ENCODE measurements at places on chromosomes 1 and 21.

- DNase-seq, result no peak
Measured at GRCh38 chr21:35438643-35439404, 389.7 kb upstream of the RUNX1 start.

- DNase-seq, result no peak
Measured at GRCh38 chr21:16071761-16072160, 342.0 kb downstream of the USP25 start.

DNA sequence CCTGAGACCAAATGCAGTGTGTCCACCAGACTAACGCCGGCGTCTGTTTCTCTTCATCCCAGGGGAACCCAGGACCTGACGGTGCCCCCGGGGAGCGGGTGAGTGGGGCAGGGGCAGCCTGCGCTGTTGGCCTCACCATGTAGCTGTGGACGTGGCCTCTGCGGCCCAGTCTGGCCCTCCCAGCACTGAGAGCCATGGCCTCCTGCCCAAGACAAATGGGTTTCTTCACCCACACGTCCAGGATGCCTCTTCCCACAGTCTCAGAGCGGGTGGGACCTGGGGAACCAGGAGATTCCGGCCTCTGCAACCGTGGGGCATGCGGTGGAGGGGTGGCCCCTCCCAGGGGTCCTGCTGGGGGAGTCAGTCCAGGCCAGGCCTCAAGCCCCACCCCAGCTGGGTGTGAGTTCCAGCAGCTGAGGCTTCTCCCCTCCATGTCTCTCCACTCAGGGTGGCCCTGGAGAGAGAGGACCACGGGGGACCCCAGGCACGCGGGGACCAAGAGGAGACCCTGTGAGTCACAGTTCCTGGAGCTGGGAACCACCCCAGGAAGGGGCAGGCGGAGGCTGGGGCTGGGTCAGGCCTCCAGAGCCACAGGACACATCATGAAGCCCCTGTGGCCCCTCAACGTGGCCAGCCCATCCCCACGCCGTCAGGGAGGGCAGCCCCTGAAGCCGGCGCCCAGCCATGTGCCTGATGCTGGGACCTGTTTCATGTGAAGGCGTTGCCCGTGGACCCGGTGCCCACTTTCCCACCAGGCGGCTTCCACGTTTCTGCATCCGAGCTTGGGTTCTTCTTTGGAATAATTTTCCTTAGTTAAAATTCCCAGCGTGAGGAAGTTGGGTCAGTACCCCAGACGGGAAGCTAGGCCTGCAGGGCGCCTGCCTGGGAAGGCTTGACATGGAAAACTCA, 11.0 kb downstream of the COL6A1 start:
- no peak for DNase-seq

DNA sequence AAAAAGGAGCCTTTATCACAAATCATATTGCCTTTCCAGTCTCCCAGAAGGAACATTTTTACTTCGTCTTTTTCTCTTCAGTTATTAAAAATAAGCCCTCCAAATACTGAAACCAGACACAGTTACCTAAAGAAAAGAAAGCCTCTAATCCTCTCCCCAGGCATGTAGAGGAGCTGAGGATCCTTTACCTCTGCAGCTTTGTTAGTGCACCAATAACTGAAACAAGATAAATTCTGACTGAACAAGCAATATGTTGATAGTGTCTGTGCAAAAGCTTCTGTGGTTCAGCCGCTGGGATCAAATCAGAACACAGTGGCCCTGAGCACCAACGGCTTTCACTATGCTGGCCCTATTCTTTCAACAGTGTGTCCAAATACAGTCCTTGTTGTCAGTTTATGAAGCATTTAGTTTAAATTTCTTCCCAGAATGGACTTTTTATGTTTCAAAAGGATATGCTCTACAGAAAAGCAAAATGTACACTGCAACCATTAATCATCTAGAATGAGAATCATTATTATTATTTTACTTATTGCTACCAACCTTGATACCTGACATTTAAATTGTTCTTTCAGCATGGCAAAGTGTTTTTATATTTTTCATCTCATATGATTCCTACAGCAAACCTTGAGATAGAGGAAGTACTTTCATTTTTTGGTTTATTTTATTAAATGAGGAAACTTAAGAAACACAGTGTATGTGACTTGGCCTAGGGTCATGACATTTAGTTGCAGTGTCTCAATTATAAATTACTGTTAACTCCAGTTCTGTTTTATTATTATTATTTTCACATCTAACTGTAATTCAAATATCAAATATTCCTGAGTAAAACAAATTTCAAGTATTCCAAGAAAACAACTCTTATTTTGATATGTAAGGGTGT, 217.9 kb downstream of the NEGR1 start:
- no peak for DNase-seq

DNA sequence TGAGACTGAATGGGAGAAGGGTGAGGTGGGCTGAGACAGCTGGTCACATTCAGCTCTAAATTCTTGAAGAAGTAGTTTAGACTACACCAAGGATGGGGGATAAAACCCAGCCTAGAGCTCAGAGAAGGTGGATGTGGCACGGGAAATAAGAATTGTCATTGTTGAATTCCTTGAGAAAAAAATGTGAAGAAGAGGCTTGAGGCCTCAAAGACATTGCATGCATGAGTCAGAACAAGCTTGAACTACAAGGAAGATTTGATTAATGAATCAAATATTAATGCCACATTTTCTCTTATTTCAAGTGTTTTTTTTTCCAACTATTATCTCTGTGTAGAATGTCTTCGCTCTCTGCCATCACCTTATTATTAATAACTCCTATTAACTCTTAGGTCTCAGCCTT, 58.9 kb downstream of the MAP3K7CL start:
- DNase-seq, result no peak

DNA sequence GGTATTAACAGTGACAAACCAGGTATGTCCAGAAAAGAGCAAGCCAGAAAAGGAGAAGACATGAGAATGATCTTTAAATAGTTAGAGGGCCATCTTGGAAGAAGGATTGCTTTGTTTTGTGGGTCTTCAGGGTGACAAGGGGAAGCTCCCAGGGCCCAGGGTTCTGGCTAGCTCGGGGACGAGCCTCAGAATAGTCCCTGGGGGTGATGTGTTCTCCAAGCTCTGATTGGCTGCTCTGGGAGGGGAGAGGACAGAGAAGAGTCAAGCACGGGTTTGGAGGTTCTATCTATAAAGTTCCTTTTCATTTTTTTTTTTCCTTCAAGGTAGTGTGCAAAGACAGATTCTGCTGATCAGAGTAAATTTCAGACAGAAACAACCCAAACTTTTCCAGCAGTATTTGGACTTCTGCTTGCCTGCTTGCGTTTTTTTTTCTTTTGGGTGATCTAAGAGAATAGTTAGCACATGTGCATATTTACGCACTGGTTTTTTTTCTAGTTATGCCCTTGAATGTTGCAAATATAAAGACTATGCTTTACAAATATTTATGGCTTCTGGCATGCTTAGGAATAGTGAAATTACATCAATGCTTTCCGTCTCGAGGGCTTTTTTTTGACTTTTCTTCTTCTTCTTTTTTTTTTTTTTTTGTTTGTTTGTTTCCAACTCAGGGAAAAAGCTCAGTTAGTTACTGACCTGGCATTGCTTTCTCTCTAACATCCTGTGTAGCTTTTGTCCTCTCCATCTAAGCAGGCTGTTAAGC, 59.7 kb downstream of the ROR1 start:
- DNase-seq, result no peak

DNA sequence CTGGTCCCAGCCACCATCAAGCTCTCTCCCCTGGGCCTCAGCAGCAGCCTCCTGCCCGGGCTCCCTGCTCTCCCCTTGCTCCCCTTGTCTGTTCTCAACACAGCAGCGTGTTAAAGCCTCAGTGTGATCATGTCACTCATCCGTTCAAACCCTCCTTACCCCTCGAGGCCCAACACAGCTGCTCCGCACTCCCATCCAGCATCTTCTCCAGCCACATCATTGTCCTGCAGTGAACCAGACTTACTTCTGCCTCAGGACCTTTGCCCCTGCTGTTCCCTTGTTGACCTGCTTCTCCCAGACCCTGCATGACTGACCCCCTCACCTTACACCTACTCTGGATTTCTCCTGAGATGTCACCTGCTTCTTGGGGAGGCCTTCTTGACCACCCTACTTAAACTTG, 13.3 kb downstream of the CDK18 start:
- no peak for DNase-seq

- no peak for DNase-seq
Measured at GRCh38 chr21:36704281-36704957, 5.5 kb downstream of the SIM2 start.

GRCh38 chr1:223479261-223479660, 86.0 kb downstream of the CCDC185 start:
- peak; percentile 26 for DNase-seq

- DNase-seq, result no peak
Measured at GRCh38 chr1:230356869-230357794, 69.0 kb downstream of the PGBD5 start.

DNA sequence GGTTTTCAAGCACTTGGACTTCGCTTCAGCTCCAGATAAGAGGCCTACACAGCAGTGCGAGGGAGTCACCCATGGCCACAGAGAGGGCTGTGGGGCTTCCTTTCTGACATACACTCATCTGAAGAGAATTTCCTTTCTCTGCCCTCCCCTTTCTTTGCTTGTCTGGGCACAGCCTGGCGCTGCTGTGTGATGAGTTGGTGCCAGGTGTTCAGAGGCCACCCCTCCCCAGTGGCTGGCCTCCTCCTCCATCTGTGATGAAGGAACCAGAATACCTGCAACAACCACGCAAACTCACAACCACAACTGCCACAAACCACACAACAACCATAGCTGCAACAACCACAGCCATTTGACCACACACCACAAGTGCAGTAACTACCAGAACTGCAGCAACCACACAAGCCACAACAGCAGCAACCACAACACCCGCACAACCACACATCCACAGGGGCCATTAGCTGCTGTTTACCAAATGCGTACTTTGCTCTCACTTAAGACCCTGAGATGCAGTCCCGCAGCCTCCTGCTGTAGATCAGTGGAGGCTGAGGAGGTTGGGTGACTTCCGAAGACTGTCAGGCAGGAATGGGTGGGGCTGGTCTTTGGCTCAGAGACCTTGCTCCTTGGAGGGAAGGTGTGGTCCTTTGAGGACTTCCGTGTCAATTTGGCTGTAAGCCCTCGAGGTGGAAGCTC, 71.1 kb downstream of the IER5 start:
- DNase-seq, result peak; percentile 82

All from urothelium cell line (cell line).